ENCODE measurements at places on chromosomes 11 and 22. TPM values are rescaled to one million over a fixed set of nuclear protein-coding genes. Genes with fewer than 3 reads are reported as not detected.

- H3K27ac ChIP-seq: no peak overlapping the region
- H3K4me3 ChIP-seq: no peak overlapping the region
- H3K4me1 ChIP-seq: no peaks in the 10 kb centered on the region
- no peaks in the 10 kb centered on the region for H3K27me3 ChIP-seq
- DNase-seq: peak; percentile 75
These were observed 2.2 kb downstream of the IFITM5 start for GRCh38 chr11:297051-297585.

DNA sequence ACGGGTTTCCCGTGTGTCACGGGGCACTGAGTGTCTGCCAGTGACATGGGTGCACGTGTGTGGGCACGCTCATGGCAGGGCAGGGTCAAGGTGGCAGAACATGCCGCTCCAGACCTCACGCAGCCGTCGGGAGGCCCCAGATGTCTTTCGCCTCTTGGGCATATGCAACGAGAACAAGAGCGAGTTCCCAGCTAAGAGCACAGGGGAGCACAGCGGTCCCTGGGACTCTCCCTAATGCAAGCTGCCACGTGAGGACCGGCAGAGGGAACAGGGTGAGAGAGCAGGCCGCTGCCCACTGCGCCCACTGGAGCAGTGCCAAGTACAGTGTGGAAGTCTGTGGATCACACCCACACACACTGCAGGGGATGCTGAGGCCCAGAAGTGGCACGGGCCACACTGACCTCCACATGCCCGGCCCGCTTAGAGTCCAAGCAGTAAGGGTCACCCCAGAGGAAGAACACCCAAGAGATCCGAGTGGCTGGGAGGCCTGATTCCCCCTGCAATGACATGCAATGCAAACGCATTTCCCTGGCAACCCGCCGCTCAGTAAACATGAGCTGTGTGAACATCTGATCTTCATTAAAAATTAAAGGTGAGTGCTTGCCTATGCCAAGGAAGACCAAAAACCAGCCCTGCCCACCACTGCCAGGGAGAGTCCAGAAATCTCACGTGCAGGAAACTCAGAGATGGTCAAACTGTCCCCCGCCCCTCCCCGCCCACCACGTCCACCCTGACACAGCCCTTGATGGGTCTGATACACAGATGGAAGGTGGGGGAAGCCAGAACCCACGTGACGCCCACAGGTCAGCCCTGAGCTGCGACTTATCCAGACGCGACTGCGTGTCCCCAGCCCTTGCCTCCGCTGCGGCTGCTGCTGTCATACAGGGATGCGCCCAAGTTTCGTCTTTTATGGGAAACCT, 11.7 kb downstream of the CERK start:
- peaks cover 22% of the 10 kb centered on the region for H3K4me1 ChIP-seq
- no peaks in the 10 kb centered on the region for H3K27me3 ChIP-seq
- no peak overlapping the region for H3K4me3 ChIP-seq
- H3K36me3 ChIP-seq: peaks cover 1% of the 10 kb centered on the region

- peaks cover 45% of the 10 kb centered on the region for H3K4me1 ChIP-seq
- DNase-seq: no peak
- no peaks in the 10 kb centered on the region for H3K36me3 ChIP-seq
These were observed 38.6 kb downstream of the GGTLC2 start for GRCh38 chr22:22682807-22683667.

Gene GDPD4
- total RNA-seq: not detected

Gene ACRV1
- not detected for total RNA-seq

Gene SF3B2
- 169 TPM for total RNA-seq

DNA sequence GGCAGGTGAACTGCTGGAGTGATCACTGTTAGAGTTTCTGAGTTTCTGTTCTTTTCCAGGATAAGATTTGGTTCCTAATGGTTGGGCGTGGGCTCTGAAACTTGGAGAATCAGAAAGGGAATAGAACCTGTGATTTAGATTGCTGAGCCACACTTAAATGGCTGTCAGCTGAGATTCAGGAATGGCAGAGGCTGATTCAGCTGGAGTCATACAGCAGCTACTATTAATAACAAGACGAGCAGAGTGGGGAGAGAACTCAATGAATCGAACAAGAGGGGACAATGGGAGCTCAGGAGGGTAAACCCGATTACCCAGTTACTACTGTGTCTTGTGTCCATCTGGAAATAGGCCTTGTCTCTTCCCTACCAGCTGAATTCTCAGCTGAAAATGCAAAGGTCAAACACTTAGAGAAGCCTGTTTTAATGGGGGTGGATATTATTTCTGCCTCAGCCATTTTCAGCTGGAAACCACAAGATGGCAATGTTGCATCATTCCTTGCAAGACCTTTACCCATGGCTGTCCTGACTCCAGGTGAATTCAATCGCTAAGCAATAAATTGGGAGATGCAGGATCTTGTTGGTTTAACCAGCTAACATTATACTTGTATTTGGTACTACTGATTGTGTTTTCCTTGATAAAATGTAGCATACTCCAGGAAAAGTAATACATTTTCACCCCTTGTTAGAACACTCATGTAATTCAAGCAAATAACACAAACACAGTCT, 104.5 kb upstream of the RAG2 start:
- no peak overlapping the region for H3K4me3 ChIP-seq
- no peak for DNase-seq
- no peak overlapping the region for H3K27ac ChIP-seq
- no peaks in the 10 kb centered on the region for H3K36me3 ChIP-seq
- peaks cover 52% of the 10 kb centered on the region for H3K27me3 ChIP-seq
- H3K4me1 ChIP-seq: no peaks in the 10 kb centered on the region

Gene LRRC4C
- 1.2 TPM for total RNA-seq

Gene PRG3
- total RNA-seq: not detected

DNA sequence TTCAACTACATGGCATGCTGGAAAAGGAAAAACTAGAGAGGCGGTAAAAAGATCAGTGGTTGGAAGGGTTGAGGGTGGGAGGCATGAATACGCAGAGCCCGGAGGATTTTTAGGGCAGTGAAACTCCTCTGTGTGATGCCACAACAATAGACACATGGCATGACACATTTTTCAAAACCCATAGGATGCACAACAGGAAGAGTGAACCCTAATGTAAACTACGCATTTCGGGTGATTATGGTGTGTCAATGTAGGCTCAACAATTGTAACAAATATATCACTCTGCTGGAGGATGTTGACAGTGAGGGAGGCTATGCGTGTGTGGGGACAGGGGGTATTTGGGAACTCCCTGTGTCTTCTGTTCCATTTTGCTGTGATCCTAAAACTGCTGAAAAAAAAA, 15.7 kb upstream of the FAM83F start:
- peaks cover 29% of the 10 kb centered on the region for H3K27me3 ChIP-seq
- no peak overlapping the region for H3K4me3 ChIP-seq
- H3K4me1 ChIP-seq: peaks cover 4% of the 10 kb centered on the region

- H3K36me3 ChIP-seq: no peaks in the 10 kb centered on the region
- no peak for DNase-seq
- H3K27me3 ChIP-seq: no peaks in the 10 kb centered on the region
- H3K27ac ChIP-seq: peak overlapping the region; percentile 78
These were observed 520.0 kb upstream of the LUZP2 start for GRCh38 chr11:23976841-23977271.

GRCh38 chr11:19931771-19932369, 219.2 kb downstream of the NAV2 start:
- H3K27ac ChIP-seq: peak overlapping the region; percentile 92
- H3K4me3 ChIP-seq: peak overlapping the region; percentile 35
- H3K27me3 ChIP-seq: no peaks in the 10 kb centered on the region
- H3K36me3 ChIP-seq: peaks cover 18% of the 10 kb centered on the region
- DNase-seq: no peak

Gene DCDC1
- total RNA-seq: not detected

Gene MMP11
- total RNA-seq: 169 TPM

- peaks cover 30% of the 10 kb centered on the region for H3K36me3 ChIP-seq
- H3K4me3 ChIP-seq: no peak overlapping the region
- H3K4me1 ChIP-seq: no peaks in the 10 kb centered on the region
- DNase-seq: no peak
- no peak overlapping the region for H3K27ac ChIP-seq
These were observed 49.3 kb upstream of the PARVG start for GRCh38 chr22:44131412-44131811.

Gene IRAG1
- total RNA-seq: 50.6 TPM

DNA sequence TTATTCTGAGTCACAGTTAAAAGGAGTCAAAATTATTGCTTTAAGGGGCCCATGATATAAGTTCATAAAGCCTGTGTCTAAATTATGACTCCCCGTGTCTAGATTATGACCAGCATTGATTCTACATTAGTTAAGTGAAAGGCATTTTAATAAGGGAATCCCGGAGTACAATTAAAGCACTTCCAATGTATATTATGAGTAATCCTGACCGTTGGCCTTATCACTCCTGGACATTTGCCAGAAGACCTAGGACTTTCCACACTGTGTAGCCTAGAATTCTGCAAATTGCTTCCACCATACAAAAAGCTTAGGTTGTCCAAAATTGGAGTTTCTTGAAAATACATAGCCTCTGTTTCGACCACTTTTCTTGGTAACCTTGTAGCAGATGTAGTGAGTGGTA, 1292.6 kb downstream of the LRRC4C start:
- H3K27ac ChIP-seq: no peak overlapping the region
- no peaks in the 10 kb centered on the region for H3K27me3 ChIP-seq
- no peak overlapping the region for H3K4me3 ChIP-seq
- no peak for DNase-seq

Gene CCDC116
- 0.85 TPM for total RNA-seq

- no peaks in the 10 kb centered on the region for H3K4me1 ChIP-seq
- H3K27me3 ChIP-seq: peaks cover 2% of the 10 kb centered on the region
- H3K36me3 ChIP-seq: no peaks in the 10 kb centered on the region
- no peak overlapping the region for H3K4me3 ChIP-seq
- DNase-seq: no peak
These were observed 258.9 kb upstream of the ARHGAP20 start for GRCh38 chr11:110971140-110971539.

GRCh38 chr11:13114566-13115379, 105.7 kb downstream of the RASSF10 start:
- no peaks in the 10 kb centered on the region for H3K36me3 ChIP-seq
- H3K4me1 ChIP-seq: peaks cover 36% of the 10 kb centered on the region
- no peak for DNase-seq
- H3K27ac ChIP-seq: no peak overlapping the region
- no peaks in the 10 kb centered on the region for H3K27me3 ChIP-seq

Gene CABP7
- not detected for total RNA-seq

- H3K4me1 ChIP-seq: peaks cover 9% of the 10 kb centered on the region
- H3K27me3 ChIP-seq: peaks cover 14% of the 10 kb centered on the region
- DNase-seq: no peak
- H3K4me3 ChIP-seq: no peak overlapping the region
- H3K36me3 ChIP-seq: no peaks in the 10 kb centered on the region
These were observed 10.1 kb upstream of the HTR3B start for GRCh38 chr11:113894421-113894996.

DNA sequence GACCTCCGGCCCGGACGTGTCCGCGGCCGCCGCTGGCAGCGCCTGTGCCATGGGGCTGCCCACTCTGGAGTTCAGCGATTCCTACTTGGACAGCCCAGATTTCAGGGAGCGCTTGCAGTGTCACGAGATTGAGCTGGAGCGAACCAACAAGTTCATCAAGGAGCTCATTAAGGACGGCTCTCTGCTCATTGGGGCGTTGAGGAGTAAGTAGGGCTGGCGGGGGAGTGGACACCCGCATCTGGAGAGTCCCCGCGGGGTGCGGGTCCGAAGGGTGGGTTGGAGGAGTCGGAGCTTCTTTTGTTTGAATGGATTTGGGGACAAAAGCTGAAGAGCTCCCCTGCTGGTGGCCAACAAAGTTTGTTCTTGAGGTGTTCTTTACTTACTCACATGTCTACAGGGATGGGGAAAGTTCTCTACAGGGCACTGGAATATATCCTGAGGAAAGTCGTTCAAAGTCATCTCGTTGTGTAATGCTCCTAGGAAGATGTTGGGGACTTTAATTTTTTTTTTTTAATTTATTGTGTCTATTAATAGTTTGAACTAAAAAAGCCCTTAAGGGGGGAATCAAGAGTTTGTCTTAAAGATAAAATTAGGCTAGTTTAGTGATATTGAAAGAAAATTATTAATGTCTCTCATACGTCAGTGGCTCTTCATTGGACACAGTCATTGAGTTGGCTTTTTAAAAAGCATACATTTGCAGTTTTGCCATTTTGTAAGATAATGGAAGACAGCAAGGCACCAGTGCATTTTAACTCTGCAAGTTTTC, 725 bp downstream of the ARHGAP42 start:
- peaks cover 51% of the 10 kb centered on the region for H3K4me1 ChIP-seq
- H3K4me3 ChIP-seq: peak overlapping the region; percentile 96
- H3K27ac ChIP-seq: peak overlapping the region; percentile 94
- H3K27me3 ChIP-seq: no peaks in the 10 kb centered on the region
